Iris pigment epithelial cell (primary cell): ENCODE measurements at places on chromosomes 16 and 17.

DNA sequence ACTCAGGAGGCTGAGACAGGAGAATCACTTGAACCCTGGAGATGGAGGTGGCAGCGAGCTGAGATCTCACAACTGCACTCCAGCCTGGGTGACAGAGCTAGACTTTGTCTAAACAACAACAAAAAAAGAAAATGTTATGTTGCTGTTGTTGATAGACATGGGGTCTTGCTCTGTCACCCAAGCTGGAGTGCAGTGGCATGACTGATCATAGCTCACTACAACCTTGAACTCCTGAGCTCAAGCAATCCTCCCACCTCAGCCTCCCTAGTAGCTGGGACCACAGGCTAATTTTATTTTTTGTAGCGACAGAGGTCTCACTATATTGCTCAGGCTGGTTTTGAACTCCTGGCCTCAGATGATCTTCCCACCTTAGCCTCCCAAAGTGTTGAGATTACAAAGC lies 20.0 kb downstream of the FBXO47 start:
- DNase-seq = no peak

GRCh38 chr17:21170809-21171208 lies 43.2 kb downstream of the TMEM11 start:
- DNase-seq = no peak

GRCh38 chr16:86823125-86823524 lies 244.8 kb downstream of the FOXL1 start:
- no peak for DNase-seq

GRCh38 chr17:50495918-50496317 lies 12.3 kb upstream of the MYCBPAP start:
- peak; percentile 64 for DNase-seq

DNA sequence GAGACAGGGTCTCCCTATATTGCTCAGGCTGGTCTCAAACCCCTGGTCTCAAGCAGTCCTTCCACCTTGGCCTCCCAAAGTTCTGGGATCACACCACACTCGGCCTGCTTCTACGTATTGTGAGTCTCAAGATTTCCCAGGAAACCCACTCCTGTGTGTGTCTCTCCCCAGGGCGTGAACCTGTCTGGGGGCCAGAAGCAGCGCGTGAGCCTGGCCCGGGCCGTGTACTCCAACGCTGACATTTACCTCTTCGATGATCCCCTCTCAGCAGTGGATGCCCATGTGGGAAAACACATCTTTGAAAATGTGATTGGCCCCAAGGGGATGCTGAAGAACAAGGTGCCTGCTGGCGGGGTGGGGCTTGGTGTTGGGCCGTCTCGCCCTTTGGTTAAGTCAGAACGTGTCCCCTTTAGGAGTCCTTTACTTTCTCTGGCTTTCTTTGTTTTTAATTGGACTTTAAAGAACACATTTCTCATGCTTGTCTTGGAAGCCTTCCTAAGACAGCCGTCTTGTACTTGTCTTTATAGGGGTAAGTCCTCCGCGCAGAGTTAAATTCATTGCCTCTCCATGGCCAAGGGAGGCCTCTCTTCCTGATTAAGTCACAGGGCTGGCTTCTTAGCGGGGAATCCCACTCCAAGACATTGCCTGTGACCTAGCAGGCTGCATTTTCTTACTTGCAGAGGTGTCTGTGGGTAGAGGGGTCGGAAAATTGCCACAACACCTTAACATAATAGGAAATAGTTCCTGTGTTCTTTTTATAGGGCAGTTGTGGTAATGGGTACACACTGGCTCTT lies 136.4 kb downstream of the ABCC6 start:
- DNase-seq = no peak

DNA sequence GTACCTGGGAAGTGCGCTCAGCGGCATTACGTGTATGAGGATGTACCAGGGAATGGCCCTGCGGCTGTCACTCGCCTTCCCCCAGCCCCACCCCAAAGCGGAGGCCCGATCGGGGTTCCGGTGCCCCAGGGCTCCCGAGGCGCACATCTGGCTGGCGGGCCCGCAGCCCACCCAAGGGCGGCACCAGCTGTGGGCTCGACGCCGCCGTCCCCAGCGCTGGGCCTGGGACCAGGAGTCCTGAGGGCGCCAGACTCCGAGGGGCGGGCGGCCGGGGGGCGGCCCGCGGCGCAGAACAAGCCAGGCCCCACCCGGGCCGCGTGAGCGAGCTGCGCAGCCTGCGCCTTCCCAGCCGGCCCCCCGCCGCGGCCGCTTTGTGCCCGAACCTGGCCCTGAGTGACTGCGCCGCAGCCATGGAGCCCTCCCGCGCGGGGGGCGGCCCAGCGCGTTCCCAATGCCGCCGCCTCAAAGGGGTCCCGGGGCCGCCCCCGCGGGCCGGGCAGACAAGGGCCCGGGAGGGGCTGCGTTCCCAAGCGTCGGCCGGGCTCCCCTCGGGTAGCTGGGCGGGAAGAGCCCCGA lies 17.4 kb downstream of the ZNF423 start:
- DNase-seq = no peak

- DNase-seq = no peak
These were observed 128.1 kb downstream of the MRTFB start for GRCh38 chr16:14199199-14199598.

DNA sequence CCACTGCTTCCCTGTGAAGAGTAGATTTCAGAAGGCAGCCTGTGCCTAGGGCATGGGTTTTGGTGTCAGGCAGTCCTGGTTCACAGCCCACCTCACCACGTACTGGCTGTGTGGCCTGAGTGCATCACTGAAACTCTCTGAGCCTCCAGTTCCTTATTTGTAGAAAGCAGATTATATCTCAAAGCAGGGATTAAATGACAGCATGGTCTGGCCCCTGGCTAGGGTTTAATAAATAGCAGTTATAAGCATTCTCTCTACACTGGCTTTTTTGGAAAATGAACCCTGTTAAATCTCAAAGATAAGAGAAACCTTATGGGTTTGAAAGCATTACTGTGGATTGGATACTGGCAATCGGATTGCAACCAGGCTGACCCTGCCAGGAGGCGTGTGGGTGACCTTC lies 2.9 kb upstream of the MT1M start:
- DNase-seq = no peak

DNA sequence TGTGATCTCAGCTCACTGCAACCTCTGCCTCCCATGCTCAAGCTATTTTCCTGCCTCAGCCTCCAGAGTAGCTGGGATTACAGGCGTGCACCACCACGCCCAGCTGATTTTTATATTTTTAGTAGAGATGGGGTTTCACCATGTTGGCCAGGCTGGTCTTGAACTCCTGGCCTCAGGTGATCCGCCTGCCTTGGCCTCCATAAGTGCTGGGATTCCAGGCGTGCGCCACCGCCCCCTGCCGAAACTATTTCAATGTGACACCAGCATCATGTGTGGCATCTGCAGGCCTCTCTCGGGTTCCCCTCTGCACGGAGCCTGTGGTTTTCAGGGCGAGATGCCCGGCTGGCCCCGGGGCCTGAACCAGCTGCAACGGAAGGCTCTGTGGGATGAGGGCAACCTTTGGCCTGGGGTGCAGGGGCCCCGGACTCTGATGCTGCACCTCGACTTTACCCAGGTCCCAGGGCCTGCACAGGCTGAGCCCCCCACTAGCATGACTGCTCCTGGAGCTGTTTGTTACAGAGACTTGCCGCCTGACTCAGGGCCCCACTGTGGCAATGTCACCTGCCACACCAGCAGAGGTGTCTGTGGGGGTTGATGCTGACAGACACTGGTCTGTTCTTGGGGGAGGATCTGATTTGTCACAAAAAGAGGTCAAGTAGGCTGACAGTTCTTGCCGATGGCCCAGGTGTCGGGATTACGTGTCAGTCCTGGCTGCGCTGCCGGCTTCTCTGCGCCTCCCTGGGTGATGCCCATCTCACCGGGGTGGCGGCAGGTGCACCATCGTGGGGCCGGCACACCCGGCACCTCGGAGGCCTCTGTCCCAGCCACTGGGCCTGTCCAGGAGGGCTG lies 8.6 kb upstream of the TEX19 start:
- no peak for DNase-seq
